Calu3 (cell line): ENCODE measurements at places on chromosomes 3 and 15. TPM values are rescaled to one million over a fixed set of nuclear protein-coding genes. Genes with fewer than 3 reads are reported as not detected.

DNA sequence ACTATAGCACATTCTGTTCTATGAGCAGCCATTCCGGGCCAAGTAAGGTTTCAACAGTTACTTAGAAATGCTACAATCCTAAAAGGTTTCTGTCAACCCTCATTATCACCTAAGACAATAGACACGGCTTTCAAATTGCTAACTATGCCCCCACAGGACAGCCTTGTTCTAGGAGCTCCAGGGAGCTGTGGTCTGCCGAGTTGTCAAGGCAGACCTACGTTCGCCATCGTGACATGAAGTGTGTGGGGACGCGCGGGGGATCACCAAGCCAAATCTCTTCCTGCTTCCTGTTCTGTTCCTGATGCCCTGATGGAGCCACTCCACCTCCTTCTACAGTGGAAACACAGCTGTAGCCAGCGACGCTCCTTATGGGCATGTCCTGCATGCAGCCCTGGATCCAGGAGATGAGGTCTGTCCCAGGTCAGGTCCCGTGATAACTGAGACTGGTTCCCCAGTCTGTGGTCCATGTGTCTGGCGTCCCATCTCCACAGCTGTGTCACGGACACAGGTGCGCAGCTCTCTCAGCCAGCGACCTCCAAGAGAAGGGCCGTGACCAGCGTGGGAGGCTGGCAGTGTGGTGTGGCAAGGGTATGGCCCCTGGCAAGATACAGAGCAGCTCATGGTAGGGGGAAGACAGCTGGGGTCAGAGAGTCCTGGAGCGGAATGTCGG, 82.8 kb downstream of the PCSK6 start:
- no peak for DNase-seq

DNA sequence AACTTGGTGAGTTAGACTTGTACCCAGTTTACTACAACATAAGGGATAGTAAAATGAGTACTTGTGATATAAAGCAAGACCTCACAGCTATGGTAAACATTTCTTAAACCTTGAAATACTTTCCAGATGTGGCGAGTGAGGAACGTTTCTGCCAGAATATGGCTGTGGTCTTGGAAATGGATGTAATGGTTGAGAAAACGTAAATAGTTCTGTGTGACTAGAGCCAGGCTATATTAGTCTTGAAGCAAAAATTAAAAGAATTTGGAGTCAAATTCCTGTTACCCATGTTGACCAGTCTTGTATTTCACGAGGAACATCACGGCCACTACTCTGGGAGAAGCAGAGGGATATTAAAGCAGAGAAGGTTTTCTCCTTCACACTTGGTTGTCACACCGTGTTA, 15.3 kb downstream of the OR4F15 start:
- DNase-seq, result no peak

GRCh38 chr15:56732135-56732885, 999 bp downstream of the ZNF280D start:
- DNase-seq, result no peak

DNA sequence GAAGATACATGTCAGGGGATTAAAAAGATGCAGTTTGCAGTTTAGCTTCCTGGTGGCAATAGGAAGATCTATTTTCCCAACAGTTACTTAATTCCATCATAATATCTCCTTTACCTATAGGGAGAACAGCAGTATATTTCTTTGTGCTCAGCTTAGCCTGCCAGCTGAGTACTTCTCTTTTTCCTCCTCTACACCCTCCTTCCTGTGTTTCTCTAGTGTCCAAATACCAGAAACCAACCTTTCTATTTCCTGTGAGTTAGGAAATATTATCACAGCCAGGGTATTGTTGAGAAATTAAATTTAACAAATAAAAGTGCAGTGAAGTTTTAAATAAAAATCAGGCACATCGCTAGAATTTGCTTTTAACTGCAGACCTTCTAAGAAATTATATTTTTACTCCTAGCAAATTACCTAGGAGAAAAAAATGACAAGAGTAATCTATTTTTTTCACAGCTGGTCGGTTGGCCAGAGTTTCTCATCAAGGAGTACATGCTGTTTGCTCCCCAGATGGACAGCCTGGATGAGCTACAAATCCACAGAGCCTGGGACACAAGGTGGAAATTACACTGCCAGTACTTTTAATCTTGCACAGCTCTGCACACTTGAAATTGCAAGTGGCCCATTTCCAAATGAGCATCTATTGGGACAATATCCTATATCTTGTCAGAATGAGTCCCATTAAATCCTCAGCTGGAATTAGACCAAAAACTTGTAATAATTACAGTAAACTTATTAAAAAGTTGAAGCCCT, 185.2 kb upstream of the CFAP20DC start:
- no peak for DNase-seq

GRCh38 chr3:24305795-24306467, 188.7 kb downstream of the THRB start:
- no peak for DNase-seq

DNA sequence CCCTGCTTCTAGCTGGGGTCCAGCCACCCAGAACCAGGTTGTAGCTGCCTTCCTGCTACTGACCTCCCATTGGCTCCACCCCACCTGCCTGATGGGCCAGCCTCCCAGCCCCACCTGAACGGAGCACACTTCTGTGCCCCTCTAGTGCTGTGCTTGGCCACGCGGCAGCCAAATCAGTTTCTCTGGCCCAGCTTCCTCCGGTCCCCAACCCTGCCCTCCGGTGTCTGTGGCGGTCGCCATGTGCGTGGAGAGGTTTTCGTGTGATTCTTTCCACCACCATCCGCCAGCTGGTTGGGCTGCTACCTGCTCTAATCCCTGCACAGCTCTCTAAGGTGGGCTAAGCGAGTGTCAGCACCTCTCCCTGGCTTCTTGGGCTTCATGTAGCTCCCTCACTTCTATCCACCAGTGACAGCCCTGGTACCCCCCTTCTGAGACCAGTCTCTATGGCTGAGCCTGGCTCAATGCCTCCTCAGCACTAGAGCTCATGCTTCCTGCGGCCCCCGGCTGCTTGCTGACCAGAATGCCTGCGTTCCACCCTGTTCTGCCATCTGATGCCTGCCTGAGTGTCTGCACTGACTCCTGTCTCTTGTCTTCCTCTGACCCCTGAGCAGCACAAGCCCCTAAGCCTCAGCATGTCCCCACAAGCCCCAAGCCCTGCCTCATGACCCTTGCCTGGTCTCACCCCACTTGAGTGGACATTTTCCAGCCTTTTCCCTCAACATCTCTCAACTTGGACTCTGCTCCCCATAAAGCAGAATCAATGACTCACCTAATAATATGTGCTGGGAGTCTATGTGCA, 23.2 kb upstream of the MAGEF1 start:
- no peak for DNase-seq

DNA sequence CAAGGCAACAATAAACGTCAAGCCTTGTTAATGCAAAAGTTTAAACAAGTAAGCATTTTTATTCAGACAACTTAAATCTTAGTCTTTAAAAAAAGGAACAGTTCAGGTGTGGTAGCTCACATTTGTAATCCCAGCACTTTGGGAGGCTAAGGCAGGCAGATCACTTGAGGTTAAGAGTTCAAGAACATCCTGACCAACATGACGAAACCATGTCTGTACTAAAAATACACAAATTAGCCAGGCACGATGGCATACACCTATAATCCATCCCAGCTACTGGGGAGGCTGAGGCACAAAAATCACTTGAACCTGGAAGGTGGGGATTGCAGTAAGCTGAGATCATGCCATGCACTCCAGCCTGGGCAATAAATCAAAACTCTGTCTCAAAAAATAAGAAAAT, 19.9 kb downstream of the ZBTB20 start:
- no peak for DNase-seq

- DNase-seq, result no peak
Observed at GRCh38 chr15:27408428-27408827, 437.4 kb downstream of the GABRG3 start.

DNA sequence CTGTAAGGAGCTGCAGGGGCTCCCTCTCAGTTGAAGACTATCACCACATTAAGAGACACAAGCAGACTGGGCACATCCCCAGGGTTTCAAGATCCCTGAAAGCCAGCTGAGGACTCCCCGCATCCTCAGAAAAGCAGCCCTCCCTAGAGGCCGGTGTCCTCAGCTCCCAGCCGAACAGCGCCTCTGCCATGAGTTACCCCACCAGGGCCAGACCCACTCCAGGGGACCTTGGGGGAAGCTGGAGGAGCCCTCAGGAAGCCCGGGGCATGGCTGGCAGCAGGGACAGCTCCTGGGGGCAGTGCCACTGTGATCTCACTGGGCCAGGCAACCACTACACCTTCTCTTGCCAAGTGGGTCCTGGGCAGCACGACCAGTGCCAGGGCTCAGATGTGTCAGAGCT, 8.1 kb downstream of the KLF15 start:
- DNase-seq, result no peak

- no peak for DNase-seq
Observed at GRCh38 chr3:22319446-22319845, 568.4 kb upstream of the ZNF385D start.

DNA sequence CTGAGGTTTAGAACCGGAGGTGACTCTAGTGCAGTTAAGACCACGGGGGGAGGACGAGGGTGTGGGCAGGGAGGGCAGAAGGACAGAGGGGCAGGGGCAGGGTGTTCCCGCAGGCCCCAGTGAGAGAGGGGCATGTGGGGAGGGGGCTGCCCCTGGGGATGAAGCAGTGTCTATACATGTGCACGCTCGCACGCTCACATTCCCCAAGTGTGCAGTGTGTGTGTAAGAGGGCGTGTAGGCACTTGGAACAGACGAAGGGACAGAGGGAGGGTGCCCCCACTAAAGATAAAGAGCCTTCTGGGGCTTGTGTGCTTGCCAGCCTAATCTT, 69.5 kb upstream of the MEF2A start:
- no peak for DNase-seq

GRCh38 chr15:38647683-38648082, 83.1 kb upstream of the RASGRP1 start:
- DNase-seq, result peak; percentile 28

DNA sequence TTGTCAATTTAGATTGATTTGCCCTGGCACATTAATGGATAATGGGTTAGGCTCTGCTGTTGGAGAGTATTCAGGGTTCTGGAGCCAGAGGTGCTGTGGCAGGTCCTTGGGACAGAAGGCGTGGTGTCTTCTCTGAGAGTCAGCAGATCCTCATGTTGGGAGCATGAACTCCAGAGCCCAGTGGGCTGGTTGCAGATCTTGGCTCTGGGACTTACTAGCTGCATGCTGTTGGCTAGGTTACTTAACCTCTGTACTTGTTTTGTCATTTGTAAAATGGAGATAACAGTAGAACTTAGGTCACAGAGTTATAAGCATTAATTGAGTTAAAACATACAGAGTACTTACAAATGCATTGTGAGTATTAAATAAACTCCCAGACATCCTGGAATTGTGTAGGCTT, 77.6 kb downstream of the CCK start:
- no peak for DNase-seq

DNA sequence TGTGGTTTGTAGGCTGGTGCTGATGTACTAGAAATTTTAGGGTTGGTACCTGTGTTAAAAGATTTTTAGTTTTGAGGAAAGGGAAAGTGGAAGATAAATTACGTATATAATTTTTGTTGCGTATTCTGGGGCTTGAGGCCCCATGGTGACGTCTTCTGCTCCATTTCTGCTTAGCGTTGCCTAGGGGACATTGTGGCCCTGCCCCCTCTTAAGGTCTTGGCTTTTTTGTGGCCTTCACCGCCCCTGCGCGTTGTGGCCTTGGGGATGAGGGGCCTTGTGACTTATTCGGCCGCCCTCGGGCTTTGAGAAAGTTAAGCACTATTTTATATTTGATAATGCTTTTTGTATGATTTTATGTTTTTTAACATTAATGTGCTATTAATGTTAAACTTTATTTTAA, 182.0 kb downstream of the KLF13 start:
- DNase-seq, result no peak

- no peak for DNase-seq
Observed at GRCh38 chr3:14805961-14806537, 12.7 kb upstream of the FGD5 start.

- no peak for DNase-seq
Observed at GRCh38 chr15:90691982-90692773, 25.0 kb upstream of the BLM start.

GRCh38 chr3:151987893-151988292, 114.5 kb downstream of the SUCNR1 start:
- DNase-seq, result no peak

DNA sequence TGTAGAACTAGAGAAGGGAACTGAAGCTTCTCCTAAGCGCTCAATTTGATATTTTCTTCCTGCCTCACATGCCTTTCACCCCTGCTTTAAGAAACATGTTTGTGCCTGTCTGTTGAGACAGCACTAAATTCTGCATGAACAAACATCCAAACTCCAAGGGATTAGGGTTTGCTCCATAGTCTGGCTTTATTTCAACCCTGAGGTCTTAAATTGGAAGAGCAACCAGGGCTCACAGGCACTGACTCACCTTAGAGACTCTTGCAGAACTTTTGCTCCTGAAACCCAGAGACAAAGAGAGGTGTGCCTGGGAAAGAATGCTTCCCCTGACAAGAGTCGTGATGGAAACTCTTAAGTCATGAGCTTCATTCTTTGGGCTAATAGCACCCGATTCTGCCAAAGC, 393.9 kb upstream of the MCTP2 start:
- no peak for DNase-seq

DNA sequence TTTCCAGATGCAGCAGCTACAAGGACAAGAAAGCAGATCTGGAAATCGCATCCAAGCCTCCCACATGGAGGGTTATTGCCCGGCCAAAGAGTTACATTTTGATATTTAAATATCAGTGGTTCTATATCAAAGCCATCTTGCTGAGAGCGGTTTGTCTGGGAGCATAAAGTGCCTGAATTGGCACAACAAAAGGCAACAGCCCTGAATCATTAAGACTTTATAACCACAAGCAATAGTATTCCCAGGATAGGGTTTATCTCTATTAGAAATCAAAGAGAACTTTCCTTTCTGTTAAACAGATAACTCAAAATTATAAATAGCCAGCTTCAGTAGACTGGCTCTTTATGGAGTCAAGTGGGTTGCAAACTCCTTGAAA, 564.7 kb downstream of the ROBO1 start:
- no peak for DNase-seq

DNA sequence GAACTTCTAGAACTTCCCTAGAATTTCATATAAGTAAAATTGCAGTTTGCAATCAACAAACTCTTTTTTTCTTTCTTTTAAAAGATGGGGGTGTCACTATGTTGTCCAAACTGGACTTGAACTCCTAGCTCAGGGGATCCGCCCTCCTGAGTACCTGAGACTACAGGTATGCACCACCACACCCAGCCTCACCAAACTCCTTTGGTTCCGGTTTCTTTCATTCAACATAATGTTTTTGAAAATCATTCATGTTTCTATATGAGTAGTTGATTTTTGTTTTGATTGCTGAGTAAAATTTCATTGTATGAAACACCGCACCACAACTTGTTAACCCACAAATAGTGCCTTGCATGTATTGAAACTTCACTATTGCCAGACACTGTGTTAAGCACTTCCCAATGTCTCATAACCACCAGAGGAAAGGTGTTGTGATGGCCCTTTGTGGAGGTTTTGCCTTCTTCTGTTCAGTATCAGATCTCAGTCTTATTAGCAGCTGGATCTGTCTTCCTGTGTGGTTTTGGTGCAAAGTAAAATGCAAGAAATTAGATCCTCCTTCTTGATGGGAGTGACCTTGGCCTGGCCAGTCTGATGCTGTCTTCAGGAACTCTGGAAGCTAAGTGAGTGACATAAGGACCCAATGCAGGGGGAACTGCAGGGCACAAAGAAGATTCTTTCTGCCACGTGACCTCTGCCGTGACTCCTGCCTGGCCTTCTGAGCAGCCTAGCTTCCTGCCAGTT, 78.8 kb upstream of the UBE2E1 start:
- DNase-seq, result no peak

- no peak for DNase-seq
Observed at GRCh38 chr3:121627622-121628021, 33.1 kb downstream of the HCLS1 start.

SPSB4 gene
- total RNA-seq, result not detected in 2 replicates

INSYN1 gene
- not detected in 2 replicates for total RNA-seq

CFAP100 gene
- total RNA-seq, result not detected in 2 replicates

SMC4 gene
- 231 and 256 TPM in 2 replicates for total RNA-seq

BNIP2 gene
- 83.6 and 96.3 TPM in 2 replicates for total RNA-seq
